Inflammatory macrophage (primary cell): ENCODE measurements at places on chromosomes 16 and 17.

GRCh38 chr16:12337871-12338655 is 361.5 kb downstream of the SNX29 start:
- DNase-seq, result no peak

DNA sequence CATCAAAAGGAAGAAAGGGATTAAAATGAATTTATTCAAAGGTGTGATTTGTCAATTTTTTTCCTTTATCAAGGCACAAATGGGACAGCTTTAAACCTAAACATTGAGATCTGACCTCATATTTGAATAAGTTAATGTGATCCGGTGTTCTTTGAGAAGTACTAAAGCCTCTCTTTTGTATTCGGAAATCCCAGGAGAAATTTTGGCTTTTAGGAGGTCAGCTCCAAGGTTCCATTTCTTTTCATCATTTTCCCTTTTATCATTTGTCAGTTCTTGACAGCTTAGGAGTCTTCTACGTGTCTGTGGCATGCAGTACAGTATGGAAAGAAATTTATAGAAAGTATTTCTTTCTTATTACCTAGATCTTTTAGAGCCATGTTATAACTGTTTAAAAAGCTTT is 873.4 kb upstream of the CDH8 start:
- no peak for DNase-seq

DNA sequence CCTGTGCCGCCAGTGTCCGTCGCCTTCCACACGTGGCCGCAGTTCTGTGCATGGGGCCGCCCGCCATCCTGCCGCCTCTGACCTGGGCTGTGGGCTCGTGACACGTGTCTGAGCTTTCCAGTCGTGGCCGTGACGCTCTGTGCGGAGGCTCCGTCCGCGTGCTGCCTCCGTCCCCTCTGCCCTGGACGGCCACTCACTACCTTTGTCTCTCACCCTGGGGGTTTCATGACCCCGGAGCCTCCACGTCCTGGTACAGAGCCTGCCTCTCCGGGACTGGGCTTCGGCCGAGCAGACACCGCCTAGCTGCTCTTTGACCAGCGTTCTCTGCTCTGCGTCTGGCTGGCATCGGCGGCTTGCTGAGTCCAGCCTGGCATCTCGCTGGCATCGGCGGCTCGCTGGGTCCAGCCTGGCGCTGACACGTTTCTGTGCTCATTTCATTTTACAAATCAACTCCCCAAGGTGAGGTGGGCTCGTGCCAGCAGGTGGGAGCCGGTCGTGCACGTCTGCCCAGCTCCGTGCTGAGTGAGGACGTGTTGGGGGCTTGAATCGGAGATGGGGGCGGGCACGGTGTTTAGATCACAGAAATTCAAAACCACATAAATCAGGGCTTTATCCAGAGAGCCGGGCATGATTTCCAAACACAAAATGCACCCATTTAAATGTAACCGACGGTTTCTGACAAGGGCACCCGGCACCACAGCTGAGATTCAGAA is 44.3 kb upstream of the GNG13 start:
- DNase-seq, result no peak

- no peak for DNase-seq
Measured at GRCh38 chr16:12569061-12569460, 234.6 kb downstream of the CPPED1 start.

GRCh38 chr17:30225112-30225511 is 10.4 kb downstream of the SLC6A4 start:
- DNase-seq, result no peak

GRCh38 chr17:51263006-51263405 is 2.7 kb downstream of the UTP18 start:
- DNase-seq, result peak; percentile 6

GRCh38 chr16:88744577-88745521 is 38.5 kb downstream of the CTU2 start:
- DNase-seq, result no peak

- DNase-seq, result no peak
Measured at GRCh38 chr16:79497606-79498350, 102.8 kb downstream of the MAF start.

DNA sequence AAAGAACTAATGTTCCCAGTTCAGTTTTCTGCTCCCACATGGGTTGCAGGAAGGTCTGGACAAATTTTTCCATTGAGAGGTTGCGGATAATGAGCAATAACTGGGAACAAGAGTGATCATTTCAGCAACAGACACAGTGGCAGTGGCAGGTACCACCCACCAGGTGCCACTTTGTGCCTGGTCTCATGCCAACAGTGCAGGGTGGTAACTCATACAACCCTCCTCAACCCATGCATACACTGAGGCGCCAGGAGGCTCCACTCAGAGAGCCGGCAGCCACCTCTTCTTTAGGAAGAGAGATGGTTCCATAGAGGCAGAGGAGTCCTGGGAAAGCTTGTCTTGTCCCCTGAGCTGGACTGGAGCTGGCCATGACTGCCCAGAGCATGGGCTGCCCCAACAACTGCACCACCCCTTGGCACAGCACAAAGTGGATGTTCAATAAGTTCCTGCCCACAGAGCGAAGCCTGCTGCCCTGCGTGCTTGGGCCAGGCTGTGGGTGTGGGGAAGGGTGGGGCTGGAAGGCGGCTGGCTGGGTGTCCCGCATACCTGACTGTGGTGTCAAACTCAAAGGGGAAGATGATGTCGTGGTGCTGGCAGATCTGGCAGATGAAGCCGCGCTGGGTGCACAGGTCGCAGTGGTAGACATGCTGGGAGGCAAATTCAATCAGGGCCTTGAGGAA is 6.4 kb upstream of the ARHGAP27 start:
- DNase-seq, result no peak

GRCh38 chr17:28142305-28142704 is 99.8 kb downstream of the NLK start:
- no peak for DNase-seq

GRCh38 chr16:57016831-57017230 is 27.5 kb downstream of the NLRC5 start:
- DNase-seq, result no peak

- DNase-seq, result no peak
Measured at GRCh38 chr17:47693731-47694580, at the start of gene TBKBP1. TSS of gene TBKBP1 (plus strand) at chr17:47694161. CDS start at chr17:47696113, 1,952 bp downstream.

GRCh38 chr17:14308965-14309879 is 8.3 kb downstream of the HS3ST3B1 start:
- peak; percentile 78 for DNase-seq

DNA sequence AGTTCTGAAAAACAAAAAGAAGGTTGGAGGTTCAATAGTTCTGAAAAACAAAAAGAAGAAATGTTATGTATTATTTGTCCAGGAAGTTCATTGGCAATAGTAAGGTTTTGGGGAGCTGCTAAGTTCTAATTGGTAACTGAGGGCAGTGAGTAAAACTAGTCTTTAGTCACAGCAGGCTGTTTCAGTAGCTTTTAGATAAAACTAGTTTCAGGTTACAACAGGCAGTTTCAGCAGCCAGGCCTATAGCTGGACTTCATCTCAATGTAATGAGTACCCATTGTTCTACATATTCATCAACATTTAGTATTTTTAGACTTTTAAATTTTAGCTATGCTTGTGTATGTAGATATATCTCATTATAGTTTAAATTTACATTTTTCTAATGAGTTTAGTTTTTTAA is 639.3 kb downstream of the TOX3 start:
- no peak for DNase-seq

GRCh38 chr17:73654241-73654640 is 10.0 kb upstream of the SDK2 start:
- no peak for DNase-seq

- no peak for DNase-seq
Measured at GRCh38 chr16:89052191-89052889, 41.3 kb upstream of the ACSF3 start.

DNA sequence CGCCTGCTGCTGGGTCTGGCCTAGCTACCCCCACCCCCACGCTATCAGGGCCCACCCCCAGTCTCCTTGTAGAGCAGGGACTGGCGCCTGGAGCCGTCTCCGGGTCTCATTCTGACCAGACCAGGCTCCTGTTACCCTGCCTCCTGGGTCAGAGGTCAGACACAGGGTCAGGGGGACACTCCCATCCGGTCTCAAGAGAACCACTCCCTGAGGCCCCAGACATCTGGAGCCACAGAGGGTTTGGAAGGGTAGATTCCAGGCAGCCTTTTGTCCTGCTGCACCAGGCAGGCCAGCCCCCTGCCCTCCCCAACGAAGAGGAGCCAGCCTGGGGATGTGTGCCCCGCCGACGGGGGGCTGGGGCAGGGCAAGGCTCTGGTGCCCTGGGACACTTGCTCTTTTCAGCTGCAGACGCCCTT is 944 bp upstream of the WFIKKN1 start:
- peak; percentile 26 for DNase-seq

GRCh38 chr16:67240506-67240905 is 6.8 kb downstream of the FHOD1 start:
- no peak for DNase-seq

DNA sequence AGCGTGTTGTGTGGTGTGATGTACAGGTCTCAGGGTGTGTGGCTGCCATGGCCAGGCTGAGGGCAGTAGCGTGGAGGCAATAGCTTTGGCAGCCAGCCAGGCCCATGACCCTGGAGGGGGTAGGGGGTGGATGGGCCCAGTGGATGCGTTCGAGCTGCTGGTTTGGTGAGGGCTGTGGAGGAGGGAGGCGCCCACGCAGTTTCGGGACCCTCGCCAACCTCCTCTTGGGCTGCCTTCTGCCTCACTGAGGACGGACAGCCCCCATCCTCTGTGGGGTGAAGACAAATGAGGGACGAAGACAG is 238.6 kb upstream of the GSE1 start:
- DNase-seq, result no peak

GRCh38 chr17:62718429-62718828 is 89.7 kb downstream of the MARCHF10 start:
- no peak for DNase-seq

DNA sequence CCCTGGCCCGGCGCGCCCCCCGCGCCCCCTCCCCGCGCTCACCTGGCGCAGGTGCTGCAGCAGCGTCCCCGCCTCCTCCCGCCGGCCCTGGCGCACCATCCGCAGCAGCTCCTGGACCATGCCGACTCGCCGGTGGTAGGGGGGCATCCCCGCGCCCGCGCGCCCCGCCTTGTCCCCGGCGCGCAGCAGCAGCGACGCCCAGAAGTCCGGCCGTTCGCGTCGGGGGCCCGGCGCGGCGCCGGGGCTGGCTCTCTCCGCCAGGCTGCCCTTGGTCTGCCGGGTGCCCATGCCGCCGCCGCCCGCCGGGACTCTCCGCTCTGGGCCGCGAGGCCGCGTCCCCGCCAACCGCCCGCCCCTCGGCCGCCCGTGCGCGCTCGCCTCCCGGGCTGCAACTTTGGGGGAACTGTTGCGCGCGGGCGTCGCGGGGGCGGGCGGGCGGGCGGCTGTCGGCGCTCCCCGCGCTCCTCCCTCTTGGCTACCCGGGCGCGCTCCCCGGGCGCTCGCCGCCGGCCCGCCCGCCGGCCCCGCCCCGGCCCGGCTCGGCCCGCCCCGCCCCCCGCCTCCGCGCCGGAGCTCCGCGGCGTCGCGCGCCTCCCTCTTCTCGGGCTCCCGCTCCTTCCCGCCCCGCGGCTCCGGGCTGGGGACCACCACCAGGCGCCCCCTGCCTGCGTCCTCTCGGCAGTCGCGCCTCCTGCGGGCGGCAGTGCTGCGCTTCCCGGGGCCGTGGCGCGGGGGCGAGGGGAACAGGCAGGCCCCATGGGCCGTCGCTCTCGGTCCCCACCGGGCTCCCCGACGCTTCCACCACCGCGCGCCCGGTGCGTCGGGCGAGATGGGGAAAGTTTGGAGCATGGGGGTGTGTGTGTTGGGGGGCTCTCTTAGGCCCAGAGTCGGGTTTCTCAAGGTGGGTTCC is at the start of gene LRRC75A:
LRRC75A (minus strand) TSS at position 491 of the 910 bp plus-strand sequence; CDS start at position 288, 203 bp downstream.
- DNase-seq, result peak; percentile 62

GRCh38 chr17:43543771-43544575 is 2.2 kb downstream of the ETV4 start:
- no peak for DNase-seq

DNA sequence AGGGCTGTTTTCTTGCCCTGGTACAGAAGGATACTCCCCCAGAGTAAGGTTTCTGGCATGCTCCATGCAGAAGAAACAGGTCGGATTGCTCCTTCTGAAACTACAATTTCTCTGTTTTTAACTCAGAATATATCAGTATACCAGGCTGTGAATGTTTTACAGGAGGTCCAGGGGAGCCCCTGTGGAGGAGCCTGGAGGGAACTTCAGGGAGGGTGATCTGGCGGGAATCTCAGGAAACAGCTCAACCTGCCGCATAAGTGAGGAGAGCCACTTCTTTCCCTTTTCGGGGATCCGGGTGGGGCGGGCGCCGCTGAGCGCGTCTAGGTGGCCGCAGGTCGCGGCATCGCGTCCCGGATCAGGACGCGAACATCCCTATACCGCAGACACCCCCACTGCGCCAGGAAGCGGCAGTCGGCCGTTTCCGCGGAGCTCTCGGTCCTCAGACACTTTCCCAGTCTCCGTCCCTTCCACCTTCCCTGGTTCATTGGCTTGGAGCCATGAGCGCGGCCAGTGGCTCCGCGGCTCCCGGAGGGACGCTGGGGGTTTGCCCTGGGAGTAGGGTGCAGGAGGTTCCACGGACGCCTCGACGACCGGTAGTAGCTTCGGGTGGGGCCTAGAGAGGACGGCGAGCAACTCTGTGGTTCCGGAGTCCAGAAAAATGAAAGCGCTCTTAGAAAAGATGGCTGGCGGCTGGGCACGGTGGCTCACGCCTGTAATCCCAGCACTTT is 3.1 kb upstream of the ZNF764 start:
- DNase-seq, result peak; percentile 17

DNA sequence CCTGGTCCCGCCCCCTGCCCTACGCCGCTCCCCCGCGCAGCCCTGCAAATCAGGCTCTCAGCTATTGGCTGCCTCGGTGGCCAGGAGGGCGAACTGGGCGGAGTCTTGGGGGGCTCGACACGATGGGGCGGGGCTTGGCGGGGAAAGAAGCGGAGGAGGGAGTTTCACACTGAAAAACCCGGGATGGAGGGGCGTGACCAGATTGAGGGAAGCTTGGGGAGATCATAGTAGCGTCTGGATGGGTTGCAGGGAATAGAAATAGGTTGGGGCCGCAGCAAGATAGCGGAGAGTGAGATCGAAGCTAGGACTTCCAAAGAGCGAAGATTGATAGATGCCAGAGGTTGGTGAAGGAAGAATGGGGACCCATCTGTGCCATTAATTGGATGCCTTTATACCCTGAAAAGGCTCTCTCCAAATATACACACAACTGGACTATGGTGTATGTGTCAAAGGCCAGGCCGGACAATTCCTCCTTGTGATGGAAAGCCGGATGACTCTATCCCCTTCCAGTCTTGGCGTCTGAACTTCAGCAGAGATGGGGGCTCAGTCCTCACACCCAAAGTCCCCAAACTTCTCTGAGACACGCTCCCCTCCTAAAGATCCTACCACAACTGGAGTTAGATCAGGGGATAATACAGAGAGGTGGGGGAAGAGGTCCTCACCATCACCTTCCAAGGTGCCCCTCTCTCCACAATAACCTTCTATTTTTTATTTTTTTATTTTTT is 376 bp upstream of the STAC2 start:
- DNase-seq, result no peak

- peak; percentile 39 for DNase-seq
Measured at GRCh38 chr16:23679274-23679985, 741 bp downstream of the PLK1 start.

GRCh38 chr17:33390479-33391176 is 97.5 kb upstream of the ASIC2 start:
- DNase-seq, result no peak

DNA sequence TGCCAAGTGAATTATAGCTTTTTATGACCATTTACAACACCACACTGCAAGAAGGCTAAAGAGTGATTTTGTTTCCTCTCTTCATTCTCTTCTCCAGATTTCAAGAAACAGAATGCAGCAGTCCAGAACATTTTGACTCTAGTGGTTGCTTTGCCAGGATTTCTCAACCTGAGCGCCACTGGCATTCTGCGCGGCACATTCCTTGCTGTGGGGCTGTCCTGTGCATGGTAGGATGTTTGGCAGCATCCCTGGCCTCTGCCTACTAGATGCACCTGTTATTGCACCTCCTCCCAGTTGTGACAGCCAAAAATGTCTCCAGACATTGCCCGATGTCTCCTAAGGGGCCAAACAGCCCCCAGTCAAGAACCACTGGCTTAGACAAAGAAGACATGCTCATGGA is 25.7 kb upstream of the SLC39A11 start:
- no peak for DNase-seq
